ENCODE measurements at places on chromosomes 5 and 9.
A peak's percentile ranks its signal among the peaks of the same experiment; 100 is the strongest.

DNA sequence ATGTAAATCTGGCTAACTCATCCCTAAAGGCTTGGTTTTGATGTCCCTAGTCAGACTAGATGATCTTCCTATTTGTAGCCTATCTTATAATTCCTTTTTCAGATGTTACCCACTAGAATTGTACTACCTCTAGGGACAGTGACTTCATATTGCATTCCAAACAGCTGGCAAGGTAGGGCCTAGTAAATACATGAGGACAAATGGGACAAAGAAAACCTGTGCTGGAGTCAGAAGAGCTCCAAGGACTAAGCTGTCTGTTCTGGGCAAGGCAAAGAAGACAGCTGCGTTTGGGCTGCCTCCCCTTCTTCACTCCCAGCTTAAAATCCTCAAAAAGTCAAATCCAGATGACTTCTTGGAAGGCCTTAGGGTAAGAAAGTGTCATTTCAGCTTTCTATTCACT lies 10.0 kb downstream of the DMXL1 start:
- no peak for DNase-seq

GRCh38 chr9:115211413-115212124 lies 93.6 kb upstream of the TNC start:
- DNase-seq, result no peak

GRCh38 chr9:123353984-123354591 lies 1.9 kb upstream of the CRB2 start:
- peak; percentile 75 for DNase-seq

DNA sequence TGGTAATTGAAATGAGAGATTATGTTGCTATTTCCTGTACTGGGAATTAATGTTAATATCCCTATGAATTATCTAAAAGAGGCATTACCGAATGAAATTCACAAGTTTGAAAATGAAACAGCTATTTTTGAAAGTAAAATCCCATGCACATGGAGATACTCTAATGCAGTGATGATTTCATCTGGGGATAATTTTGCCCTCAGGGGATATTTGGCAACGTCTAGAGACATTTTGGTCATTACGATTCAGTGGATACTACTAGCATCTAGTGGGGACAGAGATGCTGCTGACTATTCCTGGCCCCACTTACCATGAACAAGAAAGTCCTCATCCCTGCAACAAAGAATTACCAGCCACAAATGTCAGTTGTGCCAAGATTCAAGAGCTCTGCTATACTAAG lies 500.9 kb downstream of the EFNA5 start:
- no peak for DNase-seq

GRCh38 chr5:181151146-181151545 lies 3.8 kb downstream of the OR2V2 start:
- no peak for DNase-seq

DNA sequence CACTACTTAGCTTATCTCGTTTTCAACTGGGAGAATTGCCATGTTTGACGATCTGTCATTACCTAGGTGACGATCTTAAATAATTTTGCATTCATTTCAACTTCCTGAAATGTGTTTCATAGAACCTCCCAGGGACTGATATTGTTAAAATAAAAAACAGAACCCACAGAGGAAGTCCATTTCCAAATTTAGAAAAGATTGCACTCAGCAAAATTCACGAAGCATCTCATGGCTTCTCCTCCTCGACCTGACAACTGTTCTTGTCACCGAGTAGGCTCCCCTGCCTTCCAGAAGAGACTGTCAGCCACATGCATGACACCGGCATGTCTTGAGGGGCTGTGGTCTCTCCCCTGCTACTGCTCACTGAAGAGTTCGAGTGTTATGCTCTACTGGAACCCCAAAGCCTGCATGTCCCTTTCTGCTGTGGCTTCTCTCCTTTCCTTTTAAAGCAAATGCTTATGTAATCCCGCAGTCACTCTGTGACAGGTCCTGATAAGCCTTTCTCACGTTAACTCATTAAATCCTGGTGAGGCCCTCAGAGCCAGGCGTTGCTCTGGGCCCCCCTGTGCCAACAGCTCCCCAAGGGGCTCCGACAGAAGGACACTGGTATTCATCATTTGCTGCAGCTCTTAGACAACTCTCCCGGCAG lies 26.8 kb upstream of the ANKRD33B start:
- no peak for DNase-seq

- DNase-seq, result no peak
Observed at GRCh38 chr5:168890816-168891812, 311.9 kb upstream of the PANK3 start.

DNA sequence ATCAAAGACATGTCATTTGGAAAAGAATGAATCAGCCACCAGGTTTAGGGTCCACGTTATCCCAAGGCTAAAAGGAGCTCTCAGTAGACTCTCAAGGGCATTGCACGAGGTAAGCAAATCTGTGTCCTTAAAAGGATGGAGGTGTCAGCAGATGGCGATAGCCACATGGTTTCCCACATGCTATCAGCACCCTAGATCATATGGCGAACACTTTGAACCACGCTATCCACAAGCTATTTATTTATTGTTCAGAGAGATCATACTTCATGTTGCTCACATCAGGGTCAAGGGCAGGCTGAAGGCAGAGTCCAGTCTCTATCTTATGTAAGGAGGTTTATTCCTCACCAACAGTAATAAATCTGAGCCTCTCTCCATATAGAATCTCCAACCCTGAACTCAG lies 43.7 kb downstream of the CDH6 start:
- DNase-seq, result no peak

- DNase-seq, result no peak
Observed at GRCh38 chr5:136279314-136279713, 86.0 kb downstream of the TRPC7 start.

- DNase-seq, result no peak
Observed at GRCh38 chr5:16889203-16889971, 46.7 kb downstream of the MYO10 start.

- DNase-seq, result no peak
Observed at GRCh38 chr5:170053896-170054295, 51.8 kb upstream of the FOXI1 start.

- no peak for DNase-seq
Observed at GRCh38 chr5:17227868-17228267, 10.4 kb downstream of the BASP1 start.

GRCh38 chr5:34598177-34598794 lies 57.8 kb upstream of the RAI14 start:
- DNase-seq, result no peak

DNA sequence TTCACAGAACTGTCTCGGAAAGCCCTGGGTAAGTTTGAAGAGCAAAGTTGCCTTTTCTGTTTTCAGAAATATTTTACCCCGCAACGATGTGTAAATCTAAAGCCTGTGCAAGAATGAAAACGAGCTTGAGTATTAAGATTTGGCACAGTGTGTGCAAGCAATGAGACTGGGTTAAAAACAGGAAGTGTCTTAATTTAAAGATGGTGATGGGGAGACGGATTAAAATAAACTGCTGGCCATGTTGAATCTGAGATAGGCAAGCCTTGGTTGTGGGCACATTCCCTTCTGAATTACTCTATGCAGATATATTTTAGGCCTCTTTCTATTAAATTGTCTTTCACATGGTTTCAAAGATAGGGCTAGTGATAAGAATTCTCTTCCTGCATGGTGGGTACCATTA lies 294.2 kb upstream of the DMRT1 start:
- no peak for DNase-seq

GRCh38 chr9:72857624-72857996 lies 95.2 kb downstream of the ALDH1A1 start:
- no peak for DNase-seq

GRCh38 chr9:136618580-136619547 lies 43.9 kb upstream of the EGFL7 start:
- no peak for DNase-seq

- peak; percentile 72 for DNase-seq
Observed at GRCh38 chr9:33452828-33453271, 5.5 kb upstream of the AQP3 start.

DNA sequence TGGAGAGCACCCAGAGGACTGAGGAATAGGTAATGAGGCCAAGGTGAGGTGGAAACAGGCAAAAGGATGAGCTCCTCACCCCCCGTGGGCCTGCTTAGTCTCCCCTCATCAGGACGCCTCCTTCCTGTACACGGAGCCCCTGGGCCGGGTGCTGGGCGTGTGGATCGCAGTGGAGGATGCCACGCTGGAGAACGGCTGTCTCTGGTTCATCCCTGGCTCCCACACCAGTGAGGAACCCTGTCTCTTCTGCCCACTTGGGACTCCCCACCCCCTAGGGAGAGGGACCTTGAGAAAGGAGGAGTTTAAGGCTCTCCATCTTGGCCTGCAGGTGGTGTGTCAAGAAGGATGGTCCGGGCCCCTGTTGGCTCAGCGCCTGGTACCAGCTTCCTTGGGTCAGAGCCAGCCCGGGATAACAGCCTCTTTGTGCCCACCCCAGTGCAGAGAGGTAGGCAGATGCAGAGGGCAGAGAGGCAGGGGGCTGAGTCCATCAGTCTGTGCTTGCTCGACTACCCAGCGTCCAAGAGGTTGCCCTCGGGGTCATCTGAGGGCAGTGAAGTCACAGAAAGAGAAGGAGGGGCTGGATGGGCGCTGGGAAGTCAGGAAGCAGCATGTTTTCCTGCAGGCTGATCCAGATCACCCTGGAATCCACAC lies 7.0 kb downstream of the DOLK start:
- no peak for DNase-seq

- no peak for DNase-seq
Observed at GRCh38 chr9:113154471-113154870, 3.7 kb downstream of the SLC31A2 start.

GRCh38 chr5:151317871-151318270 lies 14.3 kb upstream of the SLC36A3 start:
- DNase-seq, result no peak

- DNase-seq, result no peak
Observed at GRCh38 chr9:22240619-22241018, 206.0 kb upstream of the DMRTA1 start.

DNA sequence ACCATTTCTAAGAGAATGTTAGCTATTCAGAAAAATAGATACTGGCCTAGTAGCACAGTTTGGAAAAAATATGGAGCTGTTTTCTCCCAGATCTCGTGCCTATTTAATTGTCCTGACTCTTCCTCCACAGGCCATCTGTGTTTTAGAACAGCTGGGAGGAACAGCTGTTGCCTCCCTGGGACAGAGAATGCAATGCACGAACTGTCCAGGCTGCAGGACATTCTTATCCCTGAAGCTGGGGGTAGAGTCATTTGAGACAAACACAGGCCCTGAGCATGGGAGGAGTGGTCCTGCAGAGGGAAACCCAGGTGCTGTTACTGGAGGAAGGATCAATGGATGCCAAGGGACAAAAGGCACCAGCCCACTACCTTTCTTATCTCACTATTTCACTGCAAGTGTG lies 20.9 kb upstream of the SPARC start:
- DNase-seq, result no peak

GRCh38 chr9:93064392-93065134 lies 6.1 kb downstream of the SUSD3 start:
- DNase-seq, result peak; percentile 94

DNA sequence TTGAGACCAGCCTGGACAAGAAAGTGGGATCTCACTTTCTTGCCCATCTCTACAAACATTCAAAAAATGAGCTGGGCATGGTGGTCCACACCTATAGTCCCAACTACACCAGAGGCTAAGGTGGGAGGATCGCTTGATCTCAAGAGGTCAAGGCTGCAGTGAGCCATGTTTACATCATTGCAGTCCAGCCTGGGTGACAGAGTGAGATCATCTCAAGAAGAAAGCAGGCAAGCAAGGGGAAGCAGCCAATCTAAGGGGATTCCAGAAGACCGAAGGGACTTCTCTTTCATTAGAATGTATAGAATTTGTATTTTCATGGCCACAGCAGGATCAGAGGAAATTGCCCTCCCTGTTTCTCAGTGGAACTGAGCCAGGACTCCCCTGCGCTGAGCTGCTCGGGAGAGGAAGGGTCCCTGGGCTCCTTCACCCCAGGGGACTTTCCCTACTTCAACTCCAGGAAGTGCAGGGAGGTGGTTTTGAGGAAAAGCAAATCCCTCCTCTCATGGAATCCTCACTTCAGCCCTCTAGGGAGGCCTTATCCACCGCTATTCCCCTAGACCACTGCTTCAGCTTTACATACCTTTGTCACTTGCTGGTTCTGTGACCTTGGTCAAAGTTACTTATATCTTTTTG lies 12.1 kb downstream of the WWC1 start:
- no peak for DNase-seq

GRCh38 chr9:82337351-82337750 lies 348.8 kb downstream of the SPATA31D1 start:
- DNase-seq, result no peak

GRCh38 chr5:16855485-16855884 lies 80.6 kb downstream of the MYO10 start:
- no peak for DNase-seq

DNA sequence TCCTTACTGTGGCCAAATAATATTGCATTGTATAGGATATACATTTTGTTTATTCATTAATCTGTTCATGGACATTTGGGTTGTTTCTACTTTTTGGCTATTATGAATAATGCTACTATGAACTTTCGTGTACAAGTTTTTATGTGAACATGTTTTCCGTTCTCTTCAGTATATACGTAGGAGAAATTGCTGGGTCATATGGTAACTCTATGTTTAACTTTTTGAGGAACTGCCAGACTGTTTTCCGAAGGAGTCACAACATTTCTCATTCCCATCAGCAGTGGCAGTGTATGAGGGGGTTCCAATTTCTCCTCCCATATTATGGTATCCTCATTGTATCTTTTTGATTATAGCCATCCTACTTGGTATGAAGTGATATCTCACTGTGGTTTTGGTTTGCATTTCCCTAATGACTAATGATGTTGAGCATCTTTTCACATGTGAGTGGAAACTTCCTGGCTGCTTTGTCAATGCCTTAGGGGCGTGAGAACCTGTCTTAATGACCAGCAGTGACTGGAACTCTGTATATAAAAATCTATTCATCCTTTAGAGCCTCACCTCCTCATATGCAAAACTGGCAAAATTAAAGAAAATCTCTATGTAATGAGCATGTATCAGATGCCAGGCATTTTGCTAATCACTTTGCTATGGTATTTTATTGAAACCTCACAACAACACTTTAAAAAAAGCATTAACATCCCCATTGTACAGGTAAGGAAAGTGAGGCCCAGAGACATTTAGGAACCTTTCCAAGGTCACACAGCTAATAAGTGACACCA lies 47.8 kb upstream of the TGFBR1 start:
- peak; percentile 36 for DNase-seq

DNA sequence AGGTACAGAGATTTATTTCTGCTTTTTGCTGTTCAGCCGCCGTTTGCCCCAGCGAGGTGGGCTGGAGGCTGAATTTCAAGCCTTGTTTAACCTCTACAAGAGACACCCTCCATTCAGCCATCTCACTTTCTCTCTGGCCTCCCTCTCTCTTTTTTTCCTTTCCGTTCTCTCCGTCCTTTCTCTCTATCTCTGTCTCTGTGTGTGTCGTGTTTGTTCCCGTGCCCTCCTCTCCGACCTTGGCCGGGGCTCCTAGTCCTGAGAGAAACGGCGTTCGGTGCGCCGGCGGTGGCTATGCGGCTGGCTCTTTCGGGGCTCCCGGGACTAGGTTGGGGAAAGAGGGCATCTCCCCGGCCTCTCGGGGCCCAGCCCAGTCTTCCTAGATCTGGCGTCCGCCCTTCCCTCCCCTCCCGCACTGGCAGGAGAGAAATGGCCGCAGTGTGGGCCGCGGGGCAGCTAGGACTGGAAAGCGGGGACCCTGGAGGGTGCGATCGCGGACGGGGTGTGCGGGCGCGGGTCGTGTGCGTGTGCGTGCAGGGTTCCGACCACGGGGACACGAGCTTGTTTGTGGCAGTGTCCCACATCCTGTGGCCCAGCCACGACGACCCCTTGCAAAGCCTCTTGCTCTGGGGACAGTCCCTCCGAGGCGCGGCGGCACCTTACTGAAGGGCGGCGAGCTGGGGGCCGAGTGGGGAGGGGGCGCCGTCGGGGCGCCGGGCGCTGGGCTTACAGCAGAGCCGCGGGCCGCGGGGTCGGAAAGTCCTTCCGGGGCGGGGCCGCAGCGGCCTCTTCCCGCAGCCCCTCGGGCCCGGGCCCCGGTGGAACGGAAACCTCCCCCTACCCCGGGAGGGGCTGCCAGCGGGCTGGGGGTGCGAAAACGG lies 5.7 kb downstream of the LHX2 start:
- DNase-seq, result no peak

All from activated CD4-positive, alpha-beta T cell treated with anti-CD3 and anti-CD28 coated beads for 48 hours (primary cell).